ENCODE measurements at places on chromosomes 1 and 21.

GRCh38 chr1:215181518-215181917 is 99.0 kb downstream of the KCNK2 start:
- DNase-seq = no peak

GRCh38 chr1:178575611-178576361 is 62.9 kb downstream of the TEX35 start:
- no peak for DNase-seq

DNA sequence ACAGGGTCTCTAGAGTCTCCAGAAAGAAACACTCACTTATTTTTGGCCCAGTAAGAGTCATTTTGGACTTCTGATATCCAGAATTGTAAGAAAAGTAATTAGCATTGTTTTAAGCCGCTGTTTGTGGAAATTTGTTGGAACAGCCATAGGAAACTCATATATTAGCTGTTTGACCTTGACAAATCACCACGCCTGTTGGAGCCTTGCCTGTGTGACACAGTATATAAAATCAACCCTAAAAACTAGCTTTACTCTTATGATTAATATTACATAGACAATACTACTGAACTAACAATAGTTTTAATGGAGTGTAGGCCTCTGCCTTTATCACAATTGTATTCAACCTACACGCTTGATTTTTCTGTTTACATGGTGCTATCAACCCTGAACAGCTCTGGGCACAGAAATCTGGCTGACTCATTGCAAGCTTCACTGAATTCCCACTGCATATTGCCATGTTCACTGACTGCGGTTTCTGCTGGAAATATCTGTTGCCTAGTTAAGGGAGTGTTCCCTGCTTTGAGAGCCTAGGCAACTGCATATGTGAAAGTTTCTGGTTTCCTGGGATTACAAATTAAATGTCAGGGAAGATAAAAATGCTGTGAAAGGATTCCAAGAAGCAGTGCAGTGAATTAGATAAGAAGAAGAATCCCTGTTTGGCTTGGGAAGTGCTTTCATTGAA is 419.5 kb upstream of the DEPDC1 start:
- DNase-seq = no peak

- DNase-seq = no peak
Observed at GRCh38 chr1:59898927-59899326, 27.6 kb downstream of the CYP2J2 start.

DNA sequence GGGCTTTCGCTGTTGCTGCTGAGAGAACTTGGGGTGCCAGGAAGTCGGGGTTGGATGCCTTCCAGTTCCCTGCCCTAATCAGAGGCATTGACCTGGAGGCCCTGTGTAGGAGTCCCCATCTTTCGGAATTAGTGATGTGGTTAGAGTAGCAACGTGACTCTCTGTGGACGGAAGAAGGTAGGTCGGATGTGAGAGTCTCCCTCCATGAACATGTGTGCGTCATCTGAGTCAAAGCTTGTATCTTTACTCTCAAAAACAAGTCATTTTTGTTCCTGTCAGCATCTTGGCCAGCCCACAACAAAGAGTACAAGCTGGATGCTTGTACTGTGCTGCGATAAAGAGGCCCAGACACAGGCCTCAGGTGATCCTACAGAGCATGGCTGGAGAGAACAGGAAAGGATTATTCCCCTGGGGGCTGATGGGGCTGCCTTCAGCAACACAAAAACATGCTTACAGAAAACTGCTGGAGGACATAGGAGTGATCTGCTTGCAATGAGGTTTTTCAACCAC is 31.0 kb upstream of the IL10 start:
- DNase-seq = peak; percentile 75

DNA sequence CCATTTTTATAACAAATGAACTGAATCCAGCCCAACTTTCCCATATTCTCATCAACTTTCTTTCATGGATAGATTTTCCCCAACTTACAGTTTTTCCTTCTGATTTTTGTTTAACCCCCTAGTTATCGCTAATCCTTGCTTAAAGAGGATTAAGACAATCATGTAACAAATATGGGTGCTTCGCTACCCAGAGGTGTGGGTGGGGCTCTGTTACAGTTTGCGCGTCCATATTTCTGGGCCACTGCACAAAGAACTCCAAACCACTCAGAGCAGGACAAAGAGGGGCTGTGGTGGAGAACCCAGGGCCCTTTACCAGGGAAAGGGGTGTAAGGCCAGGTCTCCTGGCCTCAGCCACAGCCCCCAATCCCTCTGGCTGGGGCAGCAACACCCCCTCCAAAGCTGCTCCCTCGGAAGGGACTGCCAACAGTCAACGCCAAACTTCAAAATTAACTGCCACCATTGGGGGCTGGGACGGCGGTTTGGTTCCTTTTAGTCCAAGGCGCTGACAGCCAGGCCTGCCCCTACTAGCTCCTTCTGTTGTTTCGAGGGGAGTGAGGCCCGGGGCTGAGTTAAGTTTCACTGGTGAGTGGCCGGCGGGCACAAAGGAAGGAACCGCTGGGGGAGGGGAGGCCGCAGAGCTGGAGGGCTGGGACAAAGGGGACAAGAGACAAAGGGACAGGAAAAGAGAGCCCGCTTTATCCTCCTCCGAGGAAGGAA is 27.9 kb downstream of the SSBP3 start:
- no peak for DNase-seq

GRCh38 chr21:28779914-28780313 is 212.8 kb downstream of the LTN1 start:
- DNase-seq = no peak

GRCh38 chr1:233102341-233102740 is 151.9 kb downstream of the NTPCR start:
- no peak for DNase-seq

GRCh38 chr1:1013922-1014648 is 788 bp downstream of the ISG15 start:
- DNase-seq = no peak

DNA sequence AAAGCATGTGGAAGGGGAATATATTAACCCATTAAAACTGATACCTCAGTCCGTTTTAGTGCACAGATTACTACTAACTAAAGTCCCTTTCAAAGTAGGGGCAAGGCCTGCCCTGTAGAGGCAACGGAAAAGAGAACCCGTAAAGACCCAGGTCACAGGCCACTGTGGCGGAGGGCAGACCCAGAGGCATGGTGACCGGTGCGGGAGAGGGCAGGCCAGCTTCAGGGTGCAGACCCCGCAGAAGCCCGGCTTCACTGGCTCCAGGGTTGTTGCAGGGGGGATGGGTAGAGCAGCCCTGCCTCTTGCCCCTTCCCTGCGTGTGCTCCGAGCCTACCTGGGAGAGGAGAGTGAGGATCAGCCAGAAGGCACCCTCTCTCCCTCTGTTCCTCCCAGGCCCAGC is 17.7 kb downstream of the CNTN2 start:
- no peak for DNase-seq

GRCh38 chr1:209430821-209431259 is 152.7 kb upstream of the CAMK1G start:
- DNase-seq = no peak

DNA sequence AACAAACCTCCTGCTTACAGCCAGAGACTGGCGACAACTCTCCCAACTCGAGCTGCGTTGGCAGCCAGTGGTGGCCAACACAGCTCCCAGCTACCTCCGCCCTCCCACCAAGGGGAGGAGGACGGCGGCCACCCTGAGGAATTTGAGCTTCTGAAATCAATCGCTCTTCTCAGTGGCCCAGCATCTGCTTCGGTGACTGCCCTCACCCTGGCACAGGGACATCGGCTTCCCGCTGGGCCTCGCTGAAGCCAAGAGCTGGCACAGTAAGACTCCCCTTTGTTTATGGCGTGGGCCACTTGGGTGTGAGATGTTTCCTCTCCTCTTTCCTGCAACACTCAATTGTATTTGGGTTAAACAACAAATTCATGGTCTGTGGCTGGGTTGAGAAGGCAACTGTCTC is 136.2 kb downstream of the ZBTB18 start:
- DNase-seq = no peak

DNA sequence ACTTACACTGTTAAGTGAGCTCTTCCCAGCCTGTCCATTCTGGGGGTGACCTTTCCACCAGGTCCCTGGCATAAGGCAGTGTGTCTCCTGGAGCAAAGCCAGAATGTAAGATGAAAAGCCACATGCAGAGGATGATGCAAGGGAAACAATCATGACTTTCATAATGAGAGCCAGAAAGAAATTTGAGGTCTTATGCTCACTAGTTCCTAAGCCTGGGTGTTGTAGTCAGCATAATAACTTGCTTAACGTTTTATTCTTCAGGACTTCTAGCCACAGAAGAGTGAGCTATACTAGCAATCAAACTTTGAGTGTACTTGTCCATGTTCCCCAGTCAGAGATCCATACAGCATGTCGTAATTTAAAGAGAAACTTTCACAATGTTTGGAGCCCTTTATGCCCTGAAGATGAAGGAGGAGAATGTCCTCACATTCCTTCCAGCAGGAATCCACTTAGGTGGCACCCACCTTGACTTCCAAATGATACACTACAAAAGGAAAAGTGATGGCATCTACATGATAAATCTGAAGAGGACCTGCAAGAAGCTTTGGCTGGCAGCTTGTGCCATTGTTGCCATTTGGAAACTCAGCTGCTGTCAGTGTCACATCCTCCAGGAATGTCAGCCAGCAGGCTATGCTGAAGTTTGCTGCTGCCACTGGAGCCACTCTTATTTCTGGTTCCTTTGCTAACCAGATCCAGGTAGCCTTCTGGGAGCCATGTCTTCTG is 60.5 kb upstream of the FOXD3 start:
- no peak for DNase-seq

DNA sequence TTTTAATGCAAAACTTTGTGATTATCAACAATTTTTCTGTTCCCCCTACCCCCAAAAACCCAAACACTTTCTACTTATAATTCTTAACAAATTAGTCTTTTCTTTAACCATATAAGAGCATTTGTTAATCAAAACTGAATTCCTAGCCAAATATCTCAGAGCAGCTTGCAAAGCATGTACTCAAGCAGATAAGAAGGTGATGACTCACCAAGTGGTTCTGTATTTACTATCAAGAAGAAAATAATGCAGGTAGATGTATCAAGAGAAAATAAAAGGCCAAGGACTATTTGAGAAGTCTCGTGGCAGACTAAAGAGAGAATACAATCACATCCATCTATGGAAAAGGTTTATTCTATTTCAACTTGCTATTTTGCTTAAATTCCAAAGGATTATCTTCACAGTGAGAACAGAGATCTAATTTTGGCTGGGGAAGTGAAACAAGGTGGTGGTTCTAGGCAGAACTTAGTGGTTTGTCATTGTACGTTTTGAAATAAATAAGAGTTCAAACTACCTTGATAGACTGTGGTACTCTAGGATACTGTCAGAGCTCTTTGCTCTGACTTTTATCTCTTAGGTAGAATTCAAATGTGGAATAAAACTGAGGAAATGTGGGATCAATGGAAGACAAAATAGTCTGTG is 94.7 kb upstream of the NRIP1 start:
- DNase-seq = no peak

DNA sequence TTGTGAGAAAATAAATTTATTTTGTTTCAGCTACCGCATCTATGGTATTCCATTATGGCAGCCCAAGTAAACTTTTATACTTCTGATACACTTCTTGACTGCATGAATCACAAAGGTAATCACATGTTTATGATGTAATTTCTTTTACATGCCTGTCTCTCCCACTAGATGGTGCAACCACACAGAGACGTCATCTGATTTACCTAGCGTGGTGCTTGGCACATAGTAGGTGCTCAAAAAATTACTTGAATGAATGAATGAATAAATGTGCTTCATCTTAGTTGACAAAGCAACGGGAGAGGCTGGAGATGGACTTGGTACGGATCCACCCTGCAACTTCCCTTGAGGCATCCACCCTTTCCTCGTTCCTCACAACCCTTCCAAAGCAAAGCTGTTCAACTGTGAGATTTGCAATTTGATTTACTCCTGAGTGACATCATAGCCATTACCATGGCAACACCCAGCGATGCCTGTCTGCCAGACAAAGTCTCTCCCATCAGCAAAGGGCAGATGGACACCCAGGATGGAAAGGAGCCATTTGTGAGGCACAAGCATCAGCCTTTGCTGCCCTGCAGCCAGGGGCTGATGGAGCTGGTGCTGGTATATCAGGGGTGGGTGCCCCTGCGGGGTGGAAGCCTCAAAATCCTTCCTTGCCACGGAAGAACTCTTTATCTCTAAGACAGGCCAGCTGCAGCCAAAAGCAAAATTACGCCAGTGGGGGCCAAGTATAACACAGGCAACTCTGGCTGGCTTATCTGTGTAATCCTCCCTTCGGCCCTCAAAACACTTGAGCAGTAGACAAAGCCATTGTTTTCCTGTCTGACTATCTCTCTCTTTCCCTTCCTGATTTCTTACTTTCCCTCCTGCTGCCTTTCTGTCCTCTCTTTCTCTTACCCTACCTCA is 18.9 kb upstream of the VWA5B1 start:
- no peak for DNase-seq

GRCh38 chr1:6800745-6801144 is 15.5 kb downstream of the CAMTA1 start:
- no peak for DNase-seq

- no peak for DNase-seq
Observed at GRCh38 chr1:213276236-213276635, 225.2 kb downstream of the RPS6KC1 start.

- no peak for DNase-seq
Observed at GRCh38 chr1:29282924-29283803, 46.8 kb downstream of the PTPRU start.

- no peak for DNase-seq
Observed at GRCh38 chr1:115082949-115083348, 6.4 kb downstream of the TSPAN2 start.

DNA sequence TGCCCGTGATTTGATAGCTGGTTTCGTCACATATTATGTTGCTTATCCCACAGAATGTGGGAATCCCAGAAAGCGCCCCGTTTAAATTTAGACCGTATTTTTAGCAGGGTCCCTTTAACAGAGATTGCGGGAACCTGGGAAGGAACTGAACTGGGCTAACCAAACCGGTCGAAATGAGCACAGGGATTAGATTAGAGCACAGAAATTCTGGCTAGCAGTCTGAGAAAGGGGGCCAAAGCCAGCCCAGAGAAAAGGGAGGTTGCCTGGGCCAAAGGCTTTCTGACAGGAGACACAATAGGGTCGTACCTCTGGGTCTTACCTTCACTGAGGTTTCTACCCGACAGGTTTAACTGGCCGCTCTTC is 327 bp downstream of the LRRC40 start:
- no peak for DNase-seq

All from effector CD4-positive, alpha-beta T cell (primary cell).